ENCODE measurements at places on chromosomes 5 and 9. TPM values are rescaled to one million over a fixed set of nuclear protein-coding genes. Genes with fewer than 3 reads are reported as not detected.

S100Z gene
- not detected for total RNA-seq

UNC13B gene
- total RNA-seq, result 20.4 TPM

- DNase-seq, result no peak
Observed at GRCh38 chr5:164373876-164374275, 868.5 kb downstream of the MAT2B start.

GRCh38 chr5:178237431-178238312 is 5.1 kb upstream of the PHYKPL start:
- no peak for DNase-seq

- peak; percentile 25 for DNase-seq
Observed at GRCh38 chr5:142281008-142281367, 43.8 kb downstream of the SPRY4 start.

- DNase-seq, result no peak
Observed at GRCh38 chr9:124696101-124696500, 75.0 kb downstream of the NR6A1 start.

GRCh38 chr5:21424907-21425306 is 1428.2 kb downstream of the CDH12 start:
- DNase-seq, result no peak

DNA sequence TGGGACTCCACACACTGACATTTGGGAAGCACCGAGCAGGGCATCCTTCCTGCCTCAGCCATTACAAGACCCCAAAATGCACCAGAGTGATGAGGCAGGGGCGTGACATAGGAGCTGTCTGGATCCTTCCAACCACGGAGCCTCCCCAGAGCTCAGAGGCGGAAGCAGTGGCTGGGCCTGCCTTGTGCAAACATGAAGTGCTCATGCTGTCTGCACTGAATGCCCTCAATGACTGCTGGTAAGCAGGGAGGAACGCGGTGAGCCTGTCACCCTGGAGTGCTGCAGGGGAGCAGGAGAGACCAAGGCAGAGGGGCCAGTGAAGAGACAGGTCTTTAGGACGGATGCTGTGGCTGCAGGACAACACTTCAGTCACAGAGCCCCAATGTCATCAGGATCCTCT is 60.2 kb upstream of the HRH2 start:
- DNase-seq, result no peak

TEX53 gene
- total RNA-seq, result not detected

CERCAM gene
- 16.1 TPM for total RNA-seq

DNA sequence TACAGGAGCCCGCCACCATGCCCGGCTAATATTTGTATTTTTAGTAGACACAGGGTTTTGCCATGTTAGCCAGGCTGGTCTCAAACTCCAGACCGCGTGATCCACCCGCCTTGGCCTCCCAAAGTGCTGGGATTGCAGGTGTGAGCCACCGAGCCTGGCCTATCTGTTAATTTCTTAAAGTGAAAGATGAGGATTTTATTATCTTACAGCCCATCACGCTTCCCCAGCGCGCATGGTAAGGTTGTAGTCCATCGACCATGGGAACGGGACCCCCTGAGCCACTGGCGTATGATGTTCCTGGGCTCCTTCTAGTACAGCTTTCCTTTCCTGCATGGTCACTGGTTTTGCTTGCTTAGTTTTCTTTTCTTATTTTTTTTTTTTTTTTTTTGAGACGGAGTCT is 8.7 kb downstream of the CDHR2 start:
- DNase-seq, result no peak

GRCh38 chr9:112571624-112572355 is 85.2 kb downstream of the KIAA1958 start:
- DNase-seq, result no peak

LCN15 gene
- total RNA-seq, result 0.22 TPM

UBE2QL1 gene
- total RNA-seq, result under 0.01 TPM

- DNase-seq, result no peak
Observed at GRCh38 chr9:71767163-71767775, 1.0 kb downstream of the CEMIP2 start.

MELK gene
- total RNA-seq, result 12.9 TPM

DNA sequence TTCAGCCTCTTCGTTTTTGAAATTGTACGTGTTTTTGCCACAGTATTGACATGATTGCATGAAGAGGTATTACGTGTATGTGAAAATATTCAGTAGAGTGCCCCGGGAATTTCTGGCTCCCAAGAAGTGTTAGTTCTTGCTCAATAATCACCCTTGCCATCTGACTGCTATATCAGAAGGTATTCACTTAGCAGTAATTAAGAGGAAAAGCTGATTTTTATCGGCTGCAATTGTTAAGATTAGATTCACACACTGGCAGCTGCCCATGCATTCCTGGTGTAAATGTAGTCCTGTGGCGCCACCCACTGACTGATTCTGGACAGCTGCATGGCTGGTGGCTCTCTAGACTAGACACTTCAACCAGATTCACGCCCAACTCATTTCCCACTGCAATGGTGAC is 440.1 kb upstream of the ADAMTS16 start:
- peak; percentile 7 for DNase-seq

GRCh38 chr5:96148376-96148775 is 186.7 kb upstream of the ELL2 start:
- no peak for DNase-seq

TNIP1 gene
- total RNA-seq, result 60.8 TPM

GRCh38 chr9:108468364-108468763 is 387.4 kb downstream of the ACTL7B start:
- peak; percentile 61 for DNase-seq

DNA sequence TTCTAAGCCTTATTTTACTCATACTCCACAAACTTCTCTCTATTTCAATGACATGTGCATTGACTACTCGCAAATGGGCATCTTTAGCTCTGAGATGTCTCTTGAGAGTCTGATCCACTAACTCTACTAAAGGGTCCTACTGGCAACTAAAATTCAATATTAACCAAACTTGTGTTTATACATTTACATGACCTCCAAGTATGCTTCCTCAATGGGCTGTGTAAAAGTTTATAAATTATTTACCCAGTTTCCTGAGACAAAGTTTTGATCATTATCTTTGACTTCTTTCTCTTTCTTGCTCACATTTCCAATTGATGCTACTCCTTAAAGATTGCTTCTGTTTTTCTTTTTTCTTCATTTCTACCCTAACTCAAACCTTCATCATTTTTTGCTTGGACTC is 510.1 kb upstream of the DAB2 start:
- no peak for DNase-seq

TNFAIP8 gene
- 8.3 TPM for total RNA-seq

- DNase-seq, result no peak
Observed at GRCh38 chr5:370959-371810, 49.7 kb downstream of the AHRR start.

DNA sequence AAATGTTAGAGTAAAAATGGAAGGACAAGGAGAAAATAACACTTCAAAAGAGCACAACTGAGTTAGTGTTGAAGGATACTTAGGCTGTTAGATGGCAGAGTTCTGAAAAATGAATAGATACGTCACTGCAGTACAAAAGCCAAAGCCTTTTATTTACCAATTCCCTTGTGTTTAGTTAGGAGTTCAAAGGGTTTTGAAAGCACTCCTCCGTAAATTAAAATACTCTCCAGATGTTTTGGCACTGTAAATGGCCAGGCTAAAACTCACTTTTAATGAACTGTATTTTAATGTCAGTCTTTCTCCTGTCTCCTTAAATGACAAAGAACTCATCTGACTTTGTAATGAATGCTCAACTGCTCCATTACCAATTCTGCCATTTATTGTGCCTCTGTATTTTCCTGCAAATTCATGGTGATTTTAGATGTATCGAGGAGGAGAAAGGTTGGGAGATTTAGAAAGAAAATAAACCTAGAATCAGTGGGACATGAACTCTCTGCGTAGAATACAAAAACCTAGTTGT is 1727.2 kb downstream of the MAT2B start:
- DNase-seq, result no peak

SLC1A3 gene
- 0.22 TPM for total RNA-seq

DNA sequence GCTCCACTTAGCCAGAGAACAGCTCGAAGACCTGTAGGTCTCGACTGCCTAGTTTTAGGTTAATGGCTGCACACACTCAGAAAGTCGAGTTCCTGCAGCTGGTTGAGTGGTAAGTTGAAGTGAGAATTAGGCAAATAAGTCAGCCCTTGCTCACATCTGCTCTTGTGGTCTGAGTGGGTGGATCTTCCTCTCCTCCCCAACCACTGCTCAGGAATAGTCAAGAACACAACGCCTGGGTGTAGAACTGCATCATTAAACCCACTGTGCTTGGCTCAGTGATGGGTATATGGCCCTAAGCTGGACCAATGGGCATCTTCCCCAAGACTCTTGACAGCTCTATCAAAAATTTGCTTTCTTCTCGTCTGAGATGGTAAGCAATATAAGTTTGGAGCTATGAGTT is 20.9 kb upstream of the ADAM19 start:
- no peak for DNase-seq

- DNase-seq, result no peak
Observed at GRCh38 chr5:56545016-56545415, 270.3 kb upstream of the MAP3K1 start.

DNA sequence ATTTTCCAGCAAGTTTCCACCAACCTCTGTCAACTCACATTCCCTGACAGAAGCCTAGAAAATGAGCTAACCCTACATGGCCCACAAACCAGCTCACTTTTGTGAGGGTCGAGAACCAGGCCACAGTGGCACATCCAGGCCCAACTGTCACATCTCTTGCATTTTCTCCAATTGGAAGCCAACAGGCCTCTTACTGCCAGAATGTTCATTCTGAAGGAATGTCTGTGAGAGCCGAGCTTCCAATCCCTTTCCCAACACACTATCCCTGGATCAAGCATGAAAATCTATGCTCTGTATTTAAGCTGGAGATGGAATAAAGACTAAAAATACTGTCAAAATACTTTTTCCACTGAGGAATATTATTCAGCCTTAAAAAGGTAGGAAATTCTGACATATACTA is 20.0 kb downstream of the MARCHF3 start:
- no peak for DNase-seq

DNA sequence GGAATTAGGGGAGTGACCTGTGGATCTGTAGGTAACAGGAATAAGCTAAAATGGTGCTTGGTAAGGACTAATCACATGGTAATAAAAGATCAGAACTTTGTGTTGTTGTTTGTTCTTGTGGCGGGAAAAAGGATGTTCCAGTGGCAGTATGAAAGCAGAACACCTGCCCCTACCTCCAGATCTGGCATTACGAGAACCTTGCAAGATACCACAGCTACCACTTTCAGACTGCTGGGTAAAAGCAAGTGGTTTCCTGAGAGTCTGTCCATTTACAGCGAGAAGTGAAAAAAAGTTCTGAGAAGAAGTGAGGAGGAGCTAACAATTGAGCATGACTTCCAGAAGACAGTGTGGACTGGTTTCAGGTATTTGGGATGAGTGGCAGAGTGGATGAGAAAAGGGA is 252.5 kb downstream of the TLE4 start:
- no peak for DNase-seq

FAM163B gene
- not detected for total RNA-seq

DNA sequence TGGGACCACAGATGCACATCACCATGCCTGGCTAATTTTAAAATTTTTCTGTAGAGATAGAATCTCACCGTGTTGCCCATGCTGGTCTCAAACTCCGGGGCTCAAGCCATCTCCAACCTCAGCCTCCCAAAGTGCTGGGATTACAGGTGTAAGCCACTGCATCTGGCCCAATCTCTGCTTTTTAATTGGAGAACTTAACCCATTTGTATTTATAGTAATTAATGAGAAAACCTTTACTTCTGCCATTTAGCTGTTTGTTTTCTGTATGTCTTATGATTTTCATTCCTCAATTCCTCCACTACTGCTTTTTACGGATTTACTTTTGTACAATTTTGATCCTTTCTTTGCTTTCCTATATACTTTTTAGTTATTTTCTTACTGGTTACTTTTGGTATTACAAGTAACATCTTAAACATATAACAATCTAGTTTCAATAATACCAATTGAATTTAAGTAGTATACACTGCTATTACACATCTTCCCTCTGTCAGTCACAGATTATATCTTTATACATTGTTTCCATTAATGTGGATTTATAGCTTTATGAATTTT is 26.1 kb downstream of the RALGDS start:
- DNase-seq, result no peak

DNA sequence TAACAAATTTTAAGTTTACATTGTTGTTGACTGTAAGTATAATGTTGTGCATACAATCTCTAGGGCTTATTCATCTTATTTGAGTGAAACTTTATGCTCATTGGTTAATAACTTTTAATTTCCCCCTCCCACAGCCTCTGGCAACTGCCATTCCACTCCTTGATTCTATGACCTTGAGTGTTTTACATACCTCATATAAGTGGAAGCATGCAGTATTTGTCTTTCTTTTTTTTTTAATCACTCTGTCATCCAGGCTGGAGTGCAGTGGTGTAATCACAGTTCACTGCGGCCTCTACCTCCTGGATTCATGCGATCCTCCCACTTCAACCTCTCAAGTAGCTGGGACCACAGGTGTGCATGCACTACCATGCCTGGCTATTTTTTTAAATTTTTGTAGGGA is 83.9 kb downstream of the KCTD16 start:
- DNase-seq, result no peak

DNA sequence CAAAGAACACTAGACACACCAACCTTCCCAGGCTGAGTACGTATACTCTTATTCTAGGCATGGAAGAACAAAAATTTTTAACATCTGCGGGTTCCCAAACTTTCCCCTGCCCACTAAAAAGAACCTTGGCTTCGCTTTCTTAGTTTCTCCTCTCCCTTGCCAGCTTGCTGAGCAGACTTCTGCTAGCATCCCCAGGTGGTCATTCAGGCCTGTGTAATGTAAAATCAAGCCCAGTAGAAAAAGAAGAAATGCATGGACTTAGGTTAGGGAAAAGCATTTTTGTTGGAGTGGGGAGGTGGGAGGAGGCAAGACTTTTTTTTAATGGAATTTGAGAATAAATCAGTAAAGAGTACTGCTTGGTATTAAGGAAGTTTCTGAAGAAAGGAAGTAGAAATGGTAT is 331.0 kb upstream of the TLE4 start:
- DNase-seq, result no peak

NR2F1-AS1 gene
- 16.1 TPM for total RNA-seq

DNA sequence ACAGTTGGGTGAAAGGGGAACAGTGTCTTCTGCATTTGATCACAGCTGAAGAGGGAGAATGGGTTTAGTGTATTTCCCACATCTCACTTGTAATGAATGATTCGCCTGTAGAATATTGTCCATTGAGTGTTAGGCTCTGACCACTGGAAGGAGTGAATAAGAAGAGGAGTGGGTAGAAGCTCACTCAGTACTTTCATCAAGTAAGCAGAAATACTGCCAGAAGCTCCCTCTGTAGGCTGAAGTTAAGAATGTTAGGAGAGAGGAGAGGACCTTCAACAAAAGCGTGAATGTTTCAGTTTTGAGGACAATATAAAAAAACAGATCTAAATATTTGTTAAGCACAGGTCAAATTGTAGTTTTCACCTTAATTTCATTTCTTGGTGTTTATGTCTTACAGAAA is 27.5 kb downstream of the FSD1L start:
- DNase-seq, result peak; percentile 24

- no peak for DNase-seq
Observed at GRCh38 chr9:138112791-138113600, 235.4 kb downstream of the CACNA1B start.

GRM6 gene
- total RNA-seq, result not detected

DNA sequence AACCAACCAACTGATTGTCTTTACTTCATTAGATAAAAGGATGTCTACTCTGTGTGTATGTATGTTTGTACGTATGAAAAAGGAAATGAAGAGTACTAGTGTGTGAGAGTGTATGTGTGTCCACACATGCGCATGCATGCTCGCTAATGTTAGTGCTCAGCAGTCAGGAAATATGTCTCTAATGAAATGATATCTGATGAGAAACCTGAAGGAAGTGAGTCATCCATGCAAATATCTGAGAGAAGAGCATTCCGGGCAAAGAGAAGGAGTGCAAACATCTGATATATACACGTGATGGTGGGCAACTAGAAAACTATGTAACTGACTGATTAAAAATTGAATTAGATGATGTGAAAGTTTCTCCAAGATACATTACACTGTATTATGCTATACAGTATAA is 29.6 kb upstream of the UGCG start:
- peak; percentile 14 for DNase-seq

CD72 gene
- under 0.01 TPM for total RNA-seq
